ENCODE measurements at places on chromosomes 2 and 18.

- DNase-seq, result no peak
These were observed 142.9 kb upstream of the NDUFV2 start for GRCh38 chr18:8959551-8960135.

GRCh38 chr18:32846896-32847295 is 74.1 kb upstream of the KLHL14 start:
- DNase-seq, result no peak

GRCh38 chr2:11795590-11795989 is 49.2 kb downstream of the LPIN1 start:
- DNase-seq, result no peak

DNA sequence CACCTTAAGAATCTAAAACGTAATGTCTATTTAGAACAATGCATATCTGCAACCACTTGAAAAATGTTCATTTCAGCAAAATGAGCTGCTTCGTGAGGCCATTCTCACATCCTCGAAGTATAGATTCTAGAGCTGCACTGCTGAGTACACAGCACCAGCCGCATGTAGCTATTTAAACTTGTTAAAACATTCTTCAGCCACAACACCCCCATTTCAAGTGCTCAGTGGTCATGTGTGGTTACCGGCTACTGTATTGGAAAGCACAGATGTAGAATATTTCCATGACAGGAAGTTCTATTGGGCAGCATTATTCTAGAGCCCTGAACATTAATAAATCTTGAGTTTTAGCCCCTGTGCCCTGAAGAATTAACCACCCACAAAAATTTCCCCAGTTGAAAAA is 35.0 kb downstream of the SUMO1 start:
- DNase-seq, result no peak

DNA sequence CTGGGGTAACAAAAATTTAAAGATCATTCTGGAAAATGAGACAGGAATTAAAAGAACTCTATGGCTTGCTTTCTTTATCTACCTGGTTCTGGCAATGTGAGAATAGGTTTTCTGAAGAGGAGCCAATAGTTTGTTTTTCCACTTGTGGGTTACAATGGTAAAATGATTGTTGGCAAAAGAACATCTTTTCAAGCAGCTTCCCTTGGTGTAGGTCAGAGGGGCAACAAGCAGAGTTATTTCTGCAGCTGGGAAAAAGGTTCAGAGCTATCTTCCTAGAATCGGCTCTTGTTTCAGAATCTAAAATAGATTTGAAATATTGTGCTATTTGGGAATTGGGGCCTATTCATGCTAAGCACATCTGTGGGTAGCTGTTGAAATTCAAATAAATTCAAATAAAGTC is 11.5 kb upstream of the TSPYL6 start:
- no peak for DNase-seq

- no peak for DNase-seq
These were observed 163.0 kb downstream of the NCKAP5 start for GRCh38 chr2:133405252-133405651.

- no peak for DNase-seq
These were observed 6.5 kb downstream of the NCAPH start for GRCh38 chr2:96342085-96342484.

- peak; percentile 16 for DNase-seq
These were observed 3.6 kb upstream of the DGKD start for GRCh38 chr2:233350708-233351107.

DNA sequence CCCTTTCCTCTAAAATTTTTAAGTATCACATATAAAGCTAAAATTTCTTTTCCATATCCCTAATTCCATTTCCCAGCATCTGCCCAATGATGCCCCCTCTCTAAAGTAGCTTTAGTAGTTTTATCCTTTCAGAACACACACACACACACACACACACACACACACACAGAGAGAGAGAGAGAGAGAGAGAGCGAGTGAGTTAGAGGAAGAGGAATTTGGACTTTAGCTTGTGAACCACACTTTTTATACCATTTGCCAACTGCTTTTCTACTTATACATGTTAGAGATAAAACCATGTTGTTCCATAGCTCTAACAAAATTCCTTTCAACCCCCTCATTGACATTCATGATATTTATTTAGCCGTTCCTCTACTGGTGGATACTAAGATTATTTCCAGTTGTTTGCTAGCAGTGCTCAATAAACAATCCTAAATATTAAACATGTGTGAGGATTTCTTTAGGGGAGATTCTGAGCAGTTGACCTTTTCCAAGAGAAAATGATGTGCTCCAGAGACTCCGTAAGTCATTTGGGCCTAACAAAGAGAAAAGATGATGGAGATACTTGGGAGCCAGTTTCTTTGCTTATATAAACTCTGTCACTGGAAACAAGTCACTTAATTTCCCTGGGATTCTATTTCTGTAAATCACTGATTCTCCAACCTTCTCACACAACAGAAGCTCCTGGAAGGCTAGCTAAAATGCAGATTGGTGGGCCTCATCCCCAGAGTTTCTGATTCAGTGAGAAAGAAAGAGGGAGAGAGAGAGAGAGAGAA is 229.7 kb upstream of the SP5 start:
- no peak for DNase-seq

- DNase-seq, result no peak
These were observed 198.9 kb downstream of the NEDD4L start for GRCh38 chr18:58242968-58243367.

- peak; percentile 36 for DNase-seq
These were observed 187.5 kb downstream of the TWIST2 start for GRCh38 chr2:239035361-239035814.

GRCh38 chr18:9353596-9353995 is 19.0 kb downstream of the TWSG1 start:
- DNase-seq, result peak; percentile 66

- no peak for DNase-seq
These were observed 71.4 kb upstream of the TMEM247 start for GRCh38 chr2:46407852-46408455.

DNA sequence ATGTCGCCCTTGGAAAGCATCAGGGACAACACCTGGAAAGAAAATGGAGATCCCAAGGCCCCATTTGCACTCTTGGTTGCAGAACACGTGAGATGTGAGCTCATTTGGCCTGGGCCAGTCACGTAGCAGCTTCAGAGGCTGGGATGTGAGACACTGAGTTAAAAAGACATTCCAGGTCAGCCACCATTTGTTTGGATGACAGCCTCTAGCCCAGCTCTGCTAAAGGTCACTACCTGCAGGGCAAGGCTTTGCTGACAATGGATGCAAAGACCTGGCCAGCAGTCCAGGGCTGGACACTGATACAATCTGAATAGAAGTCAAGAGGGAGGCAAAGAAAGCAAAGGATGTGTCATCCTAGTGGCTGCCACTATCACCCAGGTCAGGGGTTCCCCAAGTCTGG is 83.9 kb upstream of the LRPPRC start:
- no peak for DNase-seq

DNA sequence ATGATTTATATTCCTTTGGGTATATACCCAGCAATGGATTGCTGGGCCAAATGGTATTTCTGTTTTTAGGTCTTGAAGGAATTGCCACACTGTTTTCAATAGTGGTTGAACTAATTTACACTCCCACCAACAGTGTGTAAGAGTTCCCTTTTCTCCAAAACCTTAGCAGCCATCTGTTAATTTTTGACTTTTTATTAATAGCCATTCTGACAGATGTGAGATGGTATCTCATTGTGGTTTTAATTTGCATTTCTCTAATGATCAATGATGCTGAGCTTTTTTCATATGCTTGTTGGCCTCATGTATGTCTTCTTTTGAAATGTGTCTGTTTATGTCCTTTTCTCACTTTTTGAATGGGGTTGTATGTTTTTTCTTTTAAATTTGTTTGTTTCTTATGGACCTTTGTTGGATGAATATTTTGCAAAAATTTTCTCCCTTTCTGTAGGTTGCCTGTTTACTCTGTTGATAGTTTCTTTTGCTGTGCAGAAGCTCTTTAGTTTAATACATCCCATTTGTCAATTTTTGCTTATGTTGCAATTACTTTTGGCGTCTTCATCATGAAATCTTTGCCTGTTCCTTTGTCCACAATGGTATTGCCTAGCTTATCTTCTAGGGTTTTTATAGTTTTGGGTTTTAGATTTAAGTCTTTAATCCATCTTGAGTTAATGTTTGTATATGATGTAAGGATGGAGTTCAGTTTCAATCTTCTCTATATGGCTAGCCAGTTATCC is 119.7 kb upstream of the XIRP2 start:
- no peak for DNase-seq
